ENCODE measurements at places on chromosomes 3 and 15.

GRCh38 chr3:62965311-62965710, 90.1 kb upstream of the CADPS start:
- DNase-seq, result no peak

GRCh38 chr15:66798426-66799061, 96.5 kb downstream of the SMAD6 start:
- no peak for DNase-seq

- no peak for DNase-seq
These were observed 90.5 kb downstream of the LRRC28 start for GRCh38 chr15:99341786-99342185.

GRCh38 chr3:134068429-134068828, 38.7 kb upstream of the SLCO2A1 start:
- DNase-seq, result no peak

DNA sequence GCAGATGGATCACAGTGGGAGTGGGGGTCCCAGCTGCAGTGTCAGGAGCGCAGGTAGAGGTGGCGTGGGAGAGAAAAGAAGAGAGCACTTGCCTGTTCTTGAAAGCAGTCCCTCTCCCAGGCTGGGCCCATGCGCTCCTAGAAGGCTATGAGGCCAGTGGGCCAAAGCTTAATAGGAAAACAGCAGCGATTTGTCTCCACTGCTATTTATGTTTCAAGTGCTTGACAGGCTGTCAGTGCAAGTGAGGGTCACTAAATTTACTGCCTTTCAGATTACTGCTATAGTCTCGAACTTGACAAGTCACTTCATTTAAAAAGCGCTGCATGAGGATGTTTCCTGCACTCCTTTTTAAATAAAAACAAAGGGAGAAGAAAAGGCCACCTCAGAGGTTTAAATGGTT, 239.5 kb downstream of the GAP43 start:
- DNase-seq, result no peak

DNA sequence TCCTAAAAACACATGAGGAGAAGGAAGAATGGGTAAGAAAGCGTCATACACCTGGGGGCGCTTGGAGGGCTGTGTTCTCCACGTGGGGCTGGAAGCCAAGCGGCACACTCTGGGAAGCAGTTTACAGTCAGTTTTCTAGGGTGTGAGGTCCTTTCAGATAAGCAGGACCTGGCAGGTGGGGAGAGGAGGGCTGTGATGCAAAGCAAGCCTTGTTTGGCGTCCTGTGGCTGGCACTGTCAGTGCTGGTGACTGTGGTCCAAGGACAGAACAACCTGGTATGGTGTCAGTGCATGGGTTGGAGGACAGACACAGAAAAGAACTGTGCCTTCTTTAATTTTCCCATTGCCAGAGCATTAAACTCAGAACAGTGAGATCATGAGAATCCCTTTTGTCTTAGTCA, 260.7 kb upstream of the NR2E3 start:
- no peak for DNase-seq
